ENCODE measurements at places on chromosomes 2 and 18. TPM values are rescaled to one million over a fixed set of nuclear protein-coding genes. Genes with fewer than 3 reads are reported as not detected.

GRP gene
- not detected for total RNA-seq

CXCR1 gene
- total RNA-seq, result not detected

UBE2F gene
- 146 TPM for total RNA-seq

CNDP1 gene
- 0.09 TPM for total RNA-seq

TDRD15 gene
- total RNA-seq, result not detected

TXNDC2 gene
- 0.39 TPM for total RNA-seq

DNA sequence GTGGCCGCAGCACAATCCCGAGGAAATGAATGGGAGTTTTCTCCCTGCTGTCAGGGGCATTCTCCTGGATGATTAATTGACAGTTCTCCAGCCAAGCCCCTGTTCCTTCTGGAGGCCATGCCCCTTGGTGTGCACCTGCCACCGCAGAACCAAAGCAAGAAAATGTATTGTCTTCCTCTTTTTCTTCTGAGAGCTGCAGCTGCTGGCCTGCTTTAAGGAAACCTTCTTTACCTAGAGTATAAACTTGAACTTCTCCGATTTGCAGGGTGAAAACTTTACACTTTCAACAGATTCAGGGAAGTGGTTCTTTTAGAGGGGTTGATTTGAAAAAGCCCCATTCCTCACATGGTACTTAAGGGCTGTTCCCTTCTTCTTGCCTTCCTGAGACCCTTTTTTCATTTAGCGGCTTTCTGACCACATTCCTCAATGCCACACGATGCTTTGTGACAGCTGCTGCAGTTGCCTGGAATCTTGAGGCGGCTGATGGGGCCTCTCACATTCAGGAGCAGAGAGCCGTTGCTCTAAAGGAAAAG lies 402.8 kb downstream of the TXNL1 start:
- no peak for DNase-seq

DNA sequence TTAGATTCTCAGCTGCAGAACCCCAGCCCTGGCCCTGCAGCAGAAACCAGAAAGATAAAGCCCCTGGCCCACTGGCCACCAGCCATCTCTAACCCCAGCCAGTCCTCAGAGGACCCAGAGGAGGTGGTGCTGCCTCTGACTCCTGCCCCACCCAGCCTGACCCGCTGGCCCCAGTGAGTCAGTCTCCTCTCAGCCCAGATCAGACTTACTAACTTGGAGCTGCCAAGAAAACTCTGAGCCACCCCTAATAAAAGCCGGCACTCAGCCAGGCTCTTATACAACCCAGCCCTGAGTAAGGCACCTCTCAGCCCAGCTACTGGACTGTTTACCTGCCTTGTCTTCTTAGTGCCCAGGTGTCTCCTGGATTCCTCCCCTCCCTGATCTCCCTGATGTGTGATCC lies 2.0 kb downstream of the SLC14A2 start:
- DNase-seq, result no peak

DNA sequence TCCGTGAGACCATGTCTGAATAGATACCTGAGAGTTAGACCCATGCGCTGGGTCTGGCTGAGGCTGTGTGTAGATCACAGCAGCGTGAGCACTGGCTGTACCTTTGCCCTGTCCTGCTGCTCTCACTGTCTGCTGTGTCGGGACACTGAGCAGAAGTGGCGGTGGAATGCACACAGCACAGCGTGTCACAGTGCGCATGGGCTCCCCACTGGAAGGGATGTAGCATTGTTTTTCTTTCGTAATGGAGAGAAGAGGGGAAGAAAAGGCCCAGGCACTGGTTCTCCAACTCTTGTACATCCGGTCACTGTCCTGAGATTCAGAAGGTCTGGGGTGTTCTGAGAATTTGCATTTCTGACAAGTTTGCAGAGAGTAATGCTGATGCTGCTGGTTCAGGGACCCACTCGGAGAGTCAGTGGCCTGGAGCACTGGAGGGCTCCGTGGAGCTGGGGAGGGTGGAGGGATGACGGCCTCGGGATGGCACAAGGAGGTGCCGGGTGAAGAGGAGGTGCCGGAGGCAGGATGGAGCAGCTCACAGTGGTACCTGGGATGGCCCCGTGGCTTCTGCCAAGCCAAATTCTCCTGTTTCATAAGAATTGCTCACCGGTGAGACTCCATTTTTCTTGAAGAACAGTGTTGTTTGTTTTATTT lies 252.8 kb downstream of the LDLRAD4 start:
- DNase-seq, result no peak

DNA sequence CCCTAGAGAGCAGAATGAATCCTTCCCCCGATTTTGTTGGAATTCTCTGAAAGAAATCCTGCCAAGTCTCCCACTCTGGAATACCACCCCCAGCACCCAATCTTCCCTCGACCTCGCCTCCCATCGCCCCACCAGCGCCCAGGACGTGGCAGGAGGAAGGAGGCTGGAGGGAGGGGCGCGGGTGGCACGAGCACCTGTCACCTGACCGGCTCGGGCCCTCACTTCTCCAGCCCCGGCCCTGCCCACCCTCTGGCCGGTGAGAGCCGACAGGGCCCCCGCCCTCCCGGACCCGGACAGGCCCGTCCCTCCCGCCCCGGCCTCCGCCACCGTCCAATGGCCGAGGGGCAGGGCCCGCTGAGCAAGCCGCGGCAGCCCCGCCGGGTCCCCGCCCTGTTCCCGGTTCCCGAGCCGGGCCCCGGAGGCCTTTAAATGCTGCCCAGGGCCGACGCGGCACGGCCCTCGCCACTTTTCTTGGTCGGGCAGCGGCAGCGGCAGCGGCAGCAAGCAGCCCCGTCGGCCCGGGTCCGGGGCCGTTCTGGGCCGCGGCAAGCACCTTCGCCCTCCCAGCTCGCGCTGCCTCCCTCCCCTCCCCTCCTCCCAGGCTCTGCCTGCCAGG lies at the start of gene LGALSL:
TSS of gene LGALSL (plus strand) at position 393 of the 616 bp plus-strand sequence. CDS start 384 bp downstream, outside the sequence.
- DNase-seq, result peak; percentile 30

DNA sequence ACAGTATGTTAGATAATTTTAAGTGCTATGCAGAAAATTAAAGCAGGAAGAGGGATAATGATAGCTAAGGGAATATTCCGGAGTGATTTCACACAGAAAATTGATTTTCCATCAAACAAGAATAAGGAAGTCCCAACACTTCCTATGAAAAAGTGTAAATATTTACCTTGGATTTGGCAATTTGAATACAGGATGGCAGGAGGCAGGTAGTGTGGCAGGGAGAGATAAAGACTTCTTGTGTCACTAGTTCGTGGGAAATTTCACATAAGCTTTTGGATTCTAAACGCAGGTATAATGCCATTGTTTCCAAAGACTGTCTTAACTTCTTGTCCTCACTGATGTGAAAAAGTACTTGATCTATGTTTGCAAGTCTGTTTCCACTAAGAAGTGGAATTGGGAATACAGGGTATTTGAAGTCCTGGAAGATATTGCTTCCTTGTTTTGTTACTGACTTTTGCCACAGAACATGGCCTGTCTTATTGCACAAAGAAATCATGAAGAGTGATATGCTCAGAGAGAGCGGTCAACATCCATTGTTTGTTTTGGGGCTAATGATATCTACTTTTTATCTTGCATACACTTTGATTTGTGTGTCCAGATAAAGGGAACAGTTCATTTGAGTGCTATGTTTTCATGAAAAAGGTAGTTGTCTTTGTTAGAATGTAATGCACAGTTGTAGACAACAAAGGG lies 1216.1 kb upstream of the FAM98A start:
- no peak for DNase-seq

- DNase-seq, result no peak
Observed at GRCh38 chr2:207747653-207748560, 21.8 kb downstream of the FZD5 start.

- no peak for DNase-seq
Observed at GRCh38 chr2:223920109-223920508, 25.0 kb downstream of the WDFY1 start.

DNA sequence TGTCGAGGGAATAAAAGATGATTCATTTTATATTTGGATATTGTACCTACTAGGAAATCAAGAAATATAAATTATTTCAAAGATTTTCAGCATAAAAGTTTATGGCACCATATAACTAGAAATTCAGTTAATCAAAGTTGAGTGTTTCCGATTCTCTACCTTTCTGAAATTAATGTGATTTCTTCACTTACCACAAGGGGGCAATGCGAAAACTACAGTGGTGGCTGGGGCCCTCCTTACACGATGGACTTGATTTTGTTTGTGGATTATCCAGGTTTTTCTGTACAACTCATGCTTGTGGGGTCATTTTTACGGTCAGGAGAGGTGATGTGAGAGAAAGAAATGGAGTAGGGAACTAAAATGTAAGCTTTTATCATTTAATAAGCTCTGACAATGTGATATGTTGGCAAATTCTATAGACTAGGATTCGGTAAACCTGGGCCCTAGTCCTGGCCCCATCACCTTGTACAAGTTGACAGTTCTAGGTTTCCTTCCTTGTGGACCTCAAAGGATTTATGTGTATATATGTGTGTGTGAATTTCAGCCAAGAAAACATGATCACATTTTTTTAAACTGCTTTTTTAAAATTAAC lies 47.6 kb downstream of the G6PC2 start:
- DNase-seq, result no peak

- no peak for DNase-seq
Observed at GRCh38 chr18:8701546-8702118, 3.7 kb upstream of the MTCL1 start.

- DNase-seq, result no peak
Observed at GRCh38 chr18:56469582-56469981, 168.8 kb downstream of the TXNL1 start.

DNA sequence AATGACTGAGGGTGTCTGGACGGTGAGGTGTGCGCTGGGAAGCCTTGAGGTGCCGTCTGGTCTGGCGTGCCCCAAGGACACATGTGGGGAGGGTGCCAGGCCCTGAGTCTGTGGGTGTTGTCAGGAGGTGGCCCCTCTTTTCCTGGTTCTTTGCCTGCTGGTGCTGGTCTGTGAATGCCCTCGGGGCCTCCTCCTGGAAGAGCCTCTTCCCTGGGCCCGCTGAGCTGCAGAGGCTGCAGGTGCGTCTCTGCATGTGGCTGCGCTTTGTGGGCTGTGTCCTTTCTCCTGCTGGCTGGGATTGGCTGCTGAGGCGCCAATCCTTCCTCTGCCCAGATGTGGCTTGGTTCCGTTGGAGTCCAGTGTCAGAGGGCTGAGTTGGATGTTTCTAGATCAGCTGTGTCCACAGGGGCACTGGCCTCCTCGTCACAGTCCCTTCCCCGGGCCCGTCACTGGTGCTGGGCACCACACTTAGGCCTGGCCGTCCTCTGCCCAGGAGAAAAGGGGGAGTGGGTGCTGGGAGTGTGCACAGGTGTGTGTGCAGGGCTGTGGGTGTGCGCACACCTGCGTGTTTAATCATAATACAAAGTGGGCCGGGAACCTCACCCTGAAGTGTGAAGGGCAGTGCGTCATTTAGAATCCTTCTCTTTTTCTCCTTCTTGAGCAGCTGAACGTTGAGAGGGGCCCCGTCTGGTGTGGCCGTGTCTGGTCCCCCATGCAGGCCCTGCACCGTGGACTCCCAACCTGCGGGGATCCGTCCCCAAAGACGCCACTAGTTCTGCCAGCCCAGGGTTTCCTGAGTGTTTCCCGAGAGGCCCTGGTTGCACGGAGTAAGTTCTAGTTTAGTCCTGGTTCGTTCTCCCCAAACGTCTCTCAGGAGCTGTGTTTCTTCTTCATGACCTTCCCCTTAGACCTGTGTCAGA lies 35.5 kb downstream of the RTP5 start:
- no peak for DNase-seq

- DNase-seq, result no peak
Observed at GRCh38 chr18:34806527-34806926, 96.4 kb downstream of the DTNA start.

DNA sequence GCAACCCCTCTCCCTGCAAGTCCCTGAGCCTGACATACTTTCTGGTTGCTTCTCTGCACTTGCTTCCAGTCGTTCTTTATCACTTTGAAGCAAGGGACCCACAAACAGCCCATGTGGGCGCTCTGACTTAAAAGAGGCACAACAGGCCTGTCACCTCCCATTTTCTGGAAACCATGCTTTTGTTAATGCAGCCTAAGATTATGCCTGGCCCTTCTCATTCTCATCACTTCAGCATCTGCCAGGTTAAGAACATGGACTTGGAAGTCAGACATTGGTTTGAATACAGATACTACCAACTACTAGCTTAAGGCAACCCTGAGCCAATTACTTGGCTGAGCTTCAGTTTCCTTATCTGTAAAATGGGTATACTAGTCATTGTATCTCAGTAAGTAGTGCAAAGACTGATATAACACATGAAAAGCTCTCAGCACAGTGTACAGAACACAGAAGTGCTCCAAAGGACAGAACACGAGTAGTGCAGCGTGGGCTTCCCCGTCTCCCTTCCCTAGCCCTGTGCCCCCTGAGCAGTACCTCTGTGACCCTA lies 141.4 kb downstream of the TNS1 start:
- DNase-seq, result no peak

- no peak for DNase-seq
Observed at GRCh38 chr2:213148572-213149261, 2.7 kb downstream of the IKZF2 start.

DNA sequence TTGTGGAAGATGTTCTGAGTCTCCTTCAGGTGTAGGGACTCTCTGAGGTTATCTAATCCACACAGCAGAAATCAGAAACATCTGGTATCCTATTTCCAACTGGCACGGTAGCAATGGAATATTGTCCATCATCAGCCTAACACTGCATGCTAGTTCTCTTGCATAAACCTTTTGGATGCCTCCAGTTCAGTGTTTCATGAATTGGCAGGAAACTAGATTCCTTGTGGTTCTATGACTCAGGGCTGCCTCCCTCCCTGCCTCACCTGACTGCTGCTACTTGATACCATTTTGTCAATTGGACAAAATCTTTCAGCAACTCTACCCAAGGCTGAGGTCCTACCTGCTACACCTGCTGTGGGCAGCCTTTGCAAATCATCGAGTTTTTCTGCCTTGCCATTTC lies 130.9 kb downstream of the TPGS2 start:
- DNase-seq, result no peak

DNA sequence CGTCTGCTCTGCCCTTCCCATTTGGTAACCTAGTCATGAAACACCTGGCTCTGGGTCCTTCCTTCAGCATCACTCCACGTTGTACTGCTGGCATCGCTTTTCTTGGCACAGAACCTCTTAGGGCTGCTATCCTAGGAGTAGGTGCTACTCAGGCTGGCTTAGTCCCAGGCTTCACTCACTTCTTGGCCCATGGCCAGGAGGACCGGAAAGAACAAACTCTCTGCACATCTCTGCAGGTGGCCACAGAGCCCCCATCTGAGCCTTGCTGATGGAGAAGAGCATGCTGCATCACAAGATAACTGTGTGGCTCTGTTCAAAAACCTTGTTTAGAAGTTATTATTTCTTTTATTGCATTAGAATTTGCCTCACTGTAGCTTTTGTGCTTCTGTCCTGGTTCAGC lies 447.2 kb upstream of the TNP1 start:
- no peak for DNase-seq

All from activated T-helper 2 cell treated with anti-CD3 and anti-CD28 coated beads, Interferon-gamma antibody, Interleukin-2, Interleukin-4, amounts not matched to agents 10 μg/mL and 5 μg/mL and 100 μg/mL, durations not matched to agents 14 hours and 24 hours and 36 hours (primary cell).